Dermis lymphatic vessel endothelial cell (primary cell): ENCODE measurements at places on chromosomes 3 and 15. TPM values are rescaled to one million over a fixed set of nuclear protein-coding genes. Genes with fewer than 3 reads are reported as not detected.

The TEX55 gene
- not detected in 2 replicates for total RNA-seq

The PLXNA1 gene
- 13.2 and 15.1 TPM in 2 replicates for total RNA-seq

The MITF gene
- total RNA-seq: 4.7 and 7.8 TPM in 2 replicates

The KLHDC8B gene
- 47.6 and 125 TPM in 2 replicates for total RNA-seq

The CEP70 gene
- total RNA-seq: 15.6 and 16.0 TPM in 2 replicates

The ISG20 gene
- total RNA-seq: 26.8 and 66.4 TPM in 2 replicates

The FETUB gene
- total RNA-seq: not detected in 2 replicates

The ISLR gene
- total RNA-seq: 0.11 and 0.17 TPM in 2 replicates

The CPA3 gene
- total RNA-seq: not detected in 2 replicates

The ELL3 gene
- 1.5 TPM in 2 replicates for total RNA-seq

The FMN1 gene
- under 0.01 and 0.11 TPM in 2 replicates for total RNA-seq

The PLCH1 gene
- not detected in 2 replicates for total RNA-seq

The MST1 gene
- 1.8 and 2.2 TPM in 2 replicates for total RNA-seq

The TRPM1 gene
- 0.11 TPM in 1 of 2 replicates, not detected in the other for total RNA-seq

The PLD1 gene
- 68.0 and 96.2 TPM in 2 replicates for total RNA-seq

The PCBP4 gene
- total RNA-seq: 13.1 and 16.9 TPM in 2 replicates

The EPHB1 gene
- 1.6 and 2.1 TPM in 2 replicates for total RNA-seq

The BFSP2 gene
- not detected in 2 replicates for total RNA-seq
